ENCODE measurements at places on chromosomes 2 and 18.

GRCh38 chr2:120885749-120886148 lies 150.1 kb downstream of the GLI2 start:
- no peaks in the 10 kb centered on the region for H3K4me1 ChIP-seq
- H3K4me3 ChIP-seq, result no peak overlapping the region
- H3K27ac ChIP-seq, result no peak overlapping the region
- no peaks in the 10 kb centered on the region for H3K27me3 ChIP-seq
- H3K36me3 ChIP-seq, result no peaks in the 10 kb centered on the region
- DNase-seq, result no peak

DNA sequence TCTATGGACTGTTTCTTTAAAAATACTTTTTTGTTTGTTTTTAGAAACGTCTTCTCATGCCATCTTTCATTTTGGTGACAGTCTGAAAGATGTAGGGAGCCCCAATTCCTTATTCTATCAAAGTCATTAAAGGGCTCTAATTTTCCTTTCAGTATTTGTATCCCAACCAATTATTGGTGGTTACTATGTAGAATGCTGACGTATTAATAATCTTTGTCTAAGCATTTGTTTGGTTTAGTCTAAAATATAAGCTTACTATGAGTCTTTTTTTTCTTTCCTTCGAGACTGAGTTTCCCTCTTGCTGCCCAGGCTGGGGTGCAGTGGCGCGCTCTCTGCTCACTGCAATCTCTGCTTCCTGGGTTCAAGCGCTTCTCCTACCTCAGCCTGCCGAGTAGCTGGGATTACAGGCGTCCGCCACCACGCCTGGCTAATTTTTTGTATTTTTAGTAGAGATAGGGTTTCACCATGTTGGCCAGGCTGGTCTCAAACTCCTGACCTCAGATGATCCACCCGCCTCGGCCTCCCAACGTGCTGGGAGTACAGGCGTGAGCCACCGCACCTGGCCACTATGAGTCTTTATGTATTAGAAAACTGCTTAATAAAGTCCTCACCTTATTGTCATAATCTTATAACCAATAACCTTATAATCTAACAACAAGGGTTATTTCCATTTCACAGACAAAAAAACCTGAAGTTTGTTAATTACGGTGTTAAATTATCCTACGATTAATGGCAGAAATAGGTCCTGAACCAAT lies 849 bp upstream of the VRK2 start:
- H3K27me3 ChIP-seq, result no peaks in the 10 kb centered on the region
- H3K36me3 ChIP-seq, result no peaks in the 10 kb centered on the region
- H3K4me1 ChIP-seq, result no peaks in the 10 kb centered on the region
- peak overlapping the region; percentile 98 for H3K27ac ChIP-seq
- no peak for DNase-seq
- peak overlapping the region; percentile 67 for H3K4me3 ChIP-seq

GRCh38 chr18:75309564-75309963 lies 99.0 kb downstream of the TSHZ1 start:
- no peaks in the 10 kb centered on the region for H3K36me3 ChIP-seq
- H3K27ac ChIP-seq, result no peak overlapping the region
- DNase-seq, result no peak
- H3K4me1 ChIP-seq, result no peaks in the 10 kb centered on the region

- no peak overlapping the region for H3K27ac ChIP-seq
- no peaks in the 10 kb centered on the region for H3K4me1 ChIP-seq
- no peaks in the 10 kb centered on the region for H3K36me3 ChIP-seq
- H3K27me3 ChIP-seq, result no peaks in the 10 kb centered on the region
Measured at GRCh38 chr2:197141702-197142473, 168.7 kb downstream of the ANKRD44 start.

DNA sequence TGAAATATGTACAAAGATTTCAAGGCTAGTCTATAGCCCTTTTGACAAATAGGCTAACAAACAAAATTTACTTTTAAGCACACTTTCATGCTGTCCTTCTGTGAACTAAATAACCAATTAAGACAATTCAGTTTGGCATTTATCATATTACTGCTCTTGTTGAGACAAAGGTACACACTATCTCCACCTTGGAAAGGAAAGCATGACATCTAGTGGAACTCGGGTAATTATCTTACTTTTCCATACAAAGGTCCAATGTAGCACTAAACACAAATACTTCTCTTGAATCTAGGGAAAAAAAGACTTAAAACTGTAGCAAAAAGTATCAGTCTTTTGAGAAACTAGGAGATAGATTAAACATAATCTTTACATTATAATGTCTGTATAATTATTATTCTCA lies 125.0 kb upstream of the CD226 start:
- H3K27me3 ChIP-seq, result no peaks in the 10 kb centered on the region
- no peaks in the 10 kb centered on the region for H3K4me1 ChIP-seq
- no peak overlapping the region for H3K4me3 ChIP-seq
- DNase-seq, result peak; percentile 43
- no peak overlapping the region for H3K27ac ChIP-seq
- no peaks in the 10 kb centered on the region for H3K36me3 ChIP-seq

DNA sequence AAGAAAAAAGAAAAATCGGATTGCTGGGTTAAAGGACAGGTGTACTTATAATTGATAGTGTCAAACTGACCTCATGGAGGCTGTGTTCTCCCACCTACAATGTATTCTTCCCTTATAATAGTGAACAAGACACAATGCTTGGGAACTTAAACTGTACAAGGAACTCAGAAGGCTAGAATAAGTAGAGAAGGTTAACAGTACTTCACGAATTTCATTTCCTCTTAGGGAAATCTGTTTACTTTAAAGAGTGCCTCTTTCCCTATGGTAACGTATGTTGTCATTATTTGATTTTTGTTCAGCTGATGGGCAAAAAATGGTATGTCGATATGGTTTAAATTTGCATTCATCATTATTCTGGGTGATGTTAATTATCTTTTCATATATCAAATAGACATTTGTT lies 9.2 kb upstream of the HK2 start:
- H3K27me3 ChIP-seq, result peaks cover 6% of the 10 kb centered on the region
- no peaks in the 10 kb centered on the region for H3K4me1 ChIP-seq
- DNase-seq, result no peak
- H3K4me3 ChIP-seq, result no peak overlapping the region

- H3K4me1 ChIP-seq, result no peaks in the 10 kb centered on the region
- no peak overlapping the region for H3K4me3 ChIP-seq
- no peak for DNase-seq
- H3K27me3 ChIP-seq, result no peaks in the 10 kb centered on the region
- H3K36me3 ChIP-seq, result no peaks in the 10 kb centered on the region
- no peak overlapping the region for H3K27ac ChIP-seq
Measured at GRCh38 chr2:197613509-197613987, 61.8 kb downstream of the RFTN2 start.

GRCh38 chr2:227848586-227848985 lies 22.8 kb upstream of the DAW1 start:
- no peaks in the 10 kb centered on the region for H3K36me3 ChIP-seq
- H3K4me3 ChIP-seq, result no peak overlapping the region
- H3K27ac ChIP-seq, result peak overlapping the region; percentile 9
- no peaks in the 10 kb centered on the region for H3K4me1 ChIP-seq

- H3K4me1 ChIP-seq, result peaks cover 26% of the 10 kb centered on the region
- peak; percentile 36 for DNase-seq
- H3K27ac ChIP-seq, result peak overlapping the region; percentile 96
Measured at GRCh38 chr2:201126308-201127151, 10.6 kb downstream of the CFLAR start.

DNA sequence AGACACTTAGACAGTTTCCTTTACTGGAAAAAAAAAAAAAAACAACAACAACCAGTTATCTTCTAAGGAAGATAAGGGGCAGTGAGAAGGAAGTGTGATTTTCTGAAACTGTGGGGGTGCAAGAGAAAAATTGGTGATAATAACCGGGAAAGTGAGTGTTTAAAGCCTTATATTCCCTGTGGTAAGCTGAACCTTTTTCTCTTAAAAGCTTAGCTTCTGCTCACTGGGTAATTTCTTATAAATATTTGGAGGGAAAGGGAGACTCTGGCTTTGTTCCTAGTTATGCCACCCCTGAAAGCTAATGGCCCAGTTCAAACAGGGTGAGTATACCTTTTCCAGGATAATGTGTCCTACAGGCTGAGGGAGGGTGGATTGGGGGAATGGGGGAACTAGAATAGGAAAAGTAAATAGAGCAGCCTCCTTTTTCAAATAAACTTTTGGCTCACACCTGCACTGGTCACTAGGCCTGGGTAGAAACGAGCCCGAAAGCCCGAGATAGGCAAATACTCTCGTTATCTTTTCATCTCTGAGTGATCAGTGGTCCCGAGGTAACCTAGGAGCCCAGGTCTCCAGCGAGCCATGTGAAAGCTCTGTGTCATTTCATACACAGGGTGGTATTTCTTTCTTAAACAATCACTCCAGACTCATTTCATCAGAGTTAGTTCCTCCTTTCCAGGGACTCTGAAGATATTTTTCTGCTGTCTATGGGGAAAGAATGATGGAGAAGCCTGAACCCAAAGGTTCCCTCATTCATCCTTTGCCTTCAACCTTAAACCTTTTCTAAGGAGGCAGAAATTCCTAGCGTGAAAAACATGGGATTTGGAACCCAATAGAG lies 15.5 kb upstream of the SRBD1 start:
- H3K4me3 ChIP-seq, result no peak overlapping the region
- H3K4me1 ChIP-seq, result no peaks in the 10 kb centered on the region
- no peak for DNase-seq
- no peaks in the 10 kb centered on the region for H3K27me3 ChIP-seq
- no peaks in the 10 kb centered on the region for H3K36me3 ChIP-seq

DNA sequence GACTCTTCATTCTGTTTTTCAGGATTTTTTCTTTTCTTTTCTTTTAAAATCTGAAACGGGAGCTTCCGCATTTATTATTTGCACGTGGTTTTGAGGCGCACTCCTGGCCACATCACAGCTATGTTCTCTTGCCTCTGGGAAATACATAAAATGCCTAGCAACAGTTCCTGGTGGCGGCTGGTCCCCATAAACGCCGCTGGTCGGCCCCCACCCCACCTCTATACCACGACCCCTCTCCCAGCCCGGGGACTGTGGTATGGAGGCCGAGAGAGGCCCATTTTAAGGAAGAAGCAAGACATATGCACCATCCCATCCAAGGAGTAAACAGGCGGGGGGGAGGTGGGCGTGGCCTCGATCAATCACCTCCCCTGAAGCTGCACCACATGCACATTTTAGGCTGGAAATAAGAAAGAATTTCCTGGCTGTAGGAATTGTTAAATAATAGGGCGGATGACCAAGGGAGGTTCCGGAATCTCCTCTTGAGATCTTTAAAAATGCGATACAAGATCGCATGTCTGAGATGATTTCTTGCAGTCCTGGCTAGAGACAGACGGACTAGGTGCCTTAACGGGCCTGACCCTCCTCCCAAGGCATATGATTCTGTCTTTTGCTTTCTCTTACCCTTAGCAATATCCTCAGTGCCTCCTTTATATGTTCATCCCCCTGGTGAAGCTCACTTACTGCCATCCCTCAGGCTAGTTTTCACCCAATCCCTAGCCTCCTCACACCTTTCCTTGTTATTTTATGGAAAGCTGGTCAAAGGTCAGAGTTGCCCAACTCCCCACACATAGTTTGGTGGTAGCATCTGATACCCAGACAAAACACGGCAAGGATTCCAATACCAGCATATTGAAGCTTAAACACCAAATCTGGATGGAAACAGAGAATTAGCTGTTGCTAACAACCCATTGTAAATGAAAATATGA lies 82.4 kb downstream of the BCL2 start:
- H3K4me1 ChIP-seq, result no peaks in the 10 kb centered on the region
- H3K4me3 ChIP-seq, result no peak overlapping the region
- H3K36me3 ChIP-seq, result no peaks in the 10 kb centered on the region
- peak overlapping the region; percentile 60 for H3K27ac ChIP-seq
- DNase-seq, result peak; percentile 29
- no peaks in the 10 kb centered on the region for H3K27me3 ChIP-seq

DNA sequence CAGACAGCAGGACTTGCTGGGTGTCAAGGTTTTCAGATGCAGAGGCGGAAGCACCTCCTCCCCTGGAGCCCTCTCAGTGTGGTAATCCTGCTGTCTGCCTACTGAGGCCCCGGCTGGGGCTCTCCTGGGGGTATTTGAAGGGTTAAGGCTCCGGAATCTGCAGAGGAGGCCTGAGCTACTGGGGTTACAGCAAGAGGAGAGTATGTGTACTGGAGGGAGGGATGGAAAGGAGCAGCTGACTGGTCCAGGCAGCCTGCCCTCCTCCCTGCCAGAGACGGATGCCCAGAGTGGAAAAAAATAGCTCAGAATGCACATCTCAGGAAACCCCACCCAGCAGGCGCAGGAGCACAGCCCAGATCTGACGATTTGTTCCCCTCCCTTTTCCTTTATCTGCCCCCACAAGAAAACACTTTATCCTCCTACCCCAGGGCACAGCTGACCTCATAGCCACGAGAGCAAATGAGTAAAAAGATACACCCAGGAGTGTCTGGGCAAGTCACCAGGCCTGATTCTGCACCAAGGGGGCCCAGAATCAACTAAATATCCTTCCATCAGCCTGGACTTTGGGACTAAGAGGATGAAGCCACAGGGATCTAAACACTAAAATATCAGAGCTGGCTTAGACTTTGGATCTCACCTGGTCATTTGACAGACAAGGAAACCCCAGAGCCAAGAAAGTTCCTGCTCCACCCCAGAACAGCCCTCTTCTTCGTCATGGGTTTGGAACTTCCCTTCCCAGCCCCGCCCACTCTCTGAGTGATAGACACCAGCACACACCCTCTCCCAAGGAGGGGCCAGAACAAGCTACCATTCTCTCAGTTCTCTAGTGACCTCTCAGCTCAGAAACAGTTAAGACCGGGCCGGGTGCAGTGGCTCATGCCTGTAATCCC lies 5.5 kb downstream of the TMBIM1 start:
- no peaks in the 10 kb centered on the region for H3K27me3 ChIP-seq
- H3K36me3 ChIP-seq, result peaks cover 10% of the 10 kb centered on the region
- no peak overlapping the region for H3K4me3 ChIP-seq
- peak; percentile 98 for DNase-seq

GRCh38 chr18:21851327-21851961 lies 110.9 kb downstream of the MIB1 start:
- no peak overlapping the region for H3K4me3 ChIP-seq
- H3K27me3 ChIP-seq, result no peaks in the 10 kb centered on the region
- H3K36me3 ChIP-seq, result peaks cover 6% of the 10 kb centered on the region

- no peak for DNase-seq
- H3K27me3 ChIP-seq, result no peaks in the 10 kb centered on the region
- H3K36me3 ChIP-seq, result peaks cover 24% of the 10 kb centered on the region
- H3K4me3 ChIP-seq, result no peak overlapping the region
- no peak overlapping the region for H3K27ac ChIP-seq
- no peaks in the 10 kb centered on the region for H3K4me1 ChIP-seq
Measured at GRCh38 chr18:33745871-33746545, 168.0 kb downstream of the ASXL3 start.

GRCh38 chr2:72919414-72920317 lies 2.3 kb downstream of the EMX1 start:
- H3K4me3 ChIP-seq, result peak overlapping the region; percentile 5
- no peaks in the 10 kb centered on the region for H3K36me3 ChIP-seq
- H3K4me1 ChIP-seq, result peaks cover 3% of the 10 kb centered on the region
- H3K27me3 ChIP-seq, result peaks cover 15% of the 10 kb centered on the region

- H3K27me3 ChIP-seq, result no peaks in the 10 kb centered on the region
- no peak overlapping the region for H3K4me3 ChIP-seq
- H3K4me1 ChIP-seq, result peaks cover 2% of the 10 kb centered on the region
- H3K27ac ChIP-seq, result no peak overlapping the region
Measured at GRCh38 chr2:232981767-232982360, 31.2 kb downstream of the NGEF start.

Measured in small intestine (tissue), 16 donors.